A549 treated with Mapracorat at 1 μM for 4 hours (cell line): ENCODE measurements at places on chromosomes 3 and 15. TPM values are rescaled to one million over a fixed set of nuclear protein-coding genes. Genes with fewer than 3 reads are reported as not detected.

TASOR gene
- total RNA-seq = 17.1 to 21.0 TPM (median 19.2 TPM) in 5 replicates

QRICH1 gene
- total RNA-seq = 37.1 to 40.0 TPM (median 38.9 TPM) in 5 replicates

MOBP gene
- 0.04 to 0.16 TPM (median 0.07 TPM) in 5 replicates for total RNA-seq

GP9 gene
- not detected in 5 replicates for total RNA-seq

MAP1A gene
- total RNA-seq = 0.57 to 0.66 TPM (median 0.64 TPM) in 5 replicates

CKMT1A gene
- total RNA-seq = 2.0 to 3.5 TPM (median 2.7 TPM) in 5 replicates

ARPP19 gene
- total RNA-seq = 86.8 to 115 TPM (median 103 TPM) in 5 replicates

GOLGA8G gene
- not detected in 5 replicates for total RNA-seq

AADAC gene
- total RNA-seq = 10.3 to 15.8 TPM (median 13.5 TPM) in 5 replicates

KLHL18 gene
- 16.1 to 22.0 TPM (median 20.3 TPM) in 5 replicates for total RNA-seq

IL17RE gene
- total RNA-seq = 1.2 to 1.7 TPM (median 1.4 TPM) in 5 replicates

CCDC71 gene
- total RNA-seq = 12.1 to 15.3 TPM (median 12.2 TPM) in 5 replicates

DPP8 gene
- total RNA-seq = 17.6 to 33.1 TPM (median 25.9 TPM) in 5 replicates

FBXW12 gene
- total RNA-seq = not detected in 5 replicates

PDE12 gene
- total RNA-seq = 12.7 to 17.9 TPM (median 15.2 TPM) in 5 replicates

CCNB2 gene
- 89.8 to 111 TPM (median 99.0 TPM) in 5 replicates for total RNA-seq

CHRD gene
- 0.13 to 0.46 TPM (median 0.15 TPM) in 4 of 5 replicates, not detected in the other for total RNA-seq

WDR93 gene
- 0.07 to 0.25 TPM (median 0.19 TPM) in 5 replicates for total RNA-seq

IL17RD gene
- total RNA-seq = 0.54 to 1.4 TPM (median 1.1 TPM) in 5 replicates

GOLIM4 gene
- total RNA-seq = 15.5 to 19.6 TPM (median 19.1 TPM) in 5 replicates

NDN gene
- total RNA-seq = 0.08 to 0.13 TPM in 2 of 5 replicates, not detected in the others

GABRG3 gene
- total RNA-seq = 0.22 to 0.87 TPM (median 0.45 TPM) in 4 of 5 replicates, not detected in the other

LXN gene
- 52.7 to 66.9 TPM (median 53.5 TPM) in 5 replicates for total RNA-seq

MAGEL2 gene
- total RNA-seq = not detected in 5 replicates

MNS1 gene
- total RNA-seq = 2.7 to 3.6 TPM (median 2.8 TPM) in 5 replicates
